Right cardiac atrium (tissue), 5 donors: ENCODE measurements at places on chromosomes 6 and 20. TPM values are rescaled to one million over a fixed set of nuclear protein-coding genes. Genes with fewer than 3 reads are reported as not detected.

- no peak for DNase-seq
Observed at GRCh38 chr20:50743087-50743486, 11.7 kb downstream of the PARD6B start.

GRCh38 chr6:108083349-108083748, 8.8 kb upstream of the OSTM1 start:
- DNase-seq: no peak

DNA sequence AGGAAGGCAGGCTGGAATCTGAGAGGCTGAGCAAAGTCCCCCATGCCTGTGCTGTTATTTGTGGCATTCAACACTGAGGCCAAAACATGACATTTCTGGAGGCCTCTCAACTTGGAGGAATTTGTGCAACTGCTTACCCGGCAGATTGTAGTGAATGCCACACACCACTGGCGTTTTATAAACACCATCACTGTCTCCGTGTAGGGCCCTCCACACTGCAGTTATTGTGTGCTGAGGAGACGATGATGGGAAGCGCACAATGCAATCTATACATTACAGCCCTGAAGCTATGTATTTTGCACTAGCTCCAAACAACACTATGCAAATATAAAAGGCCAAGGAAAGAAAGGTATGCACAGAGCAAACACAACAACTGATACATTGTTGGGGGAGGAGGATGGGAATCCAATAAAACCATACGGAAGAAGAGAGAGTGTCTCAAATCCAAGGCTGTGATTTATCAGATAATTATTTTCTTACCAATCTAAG, 106.5 kb downstream of the SMLR1 start:
- DNase-seq: peak; percentile 29

DNA sequence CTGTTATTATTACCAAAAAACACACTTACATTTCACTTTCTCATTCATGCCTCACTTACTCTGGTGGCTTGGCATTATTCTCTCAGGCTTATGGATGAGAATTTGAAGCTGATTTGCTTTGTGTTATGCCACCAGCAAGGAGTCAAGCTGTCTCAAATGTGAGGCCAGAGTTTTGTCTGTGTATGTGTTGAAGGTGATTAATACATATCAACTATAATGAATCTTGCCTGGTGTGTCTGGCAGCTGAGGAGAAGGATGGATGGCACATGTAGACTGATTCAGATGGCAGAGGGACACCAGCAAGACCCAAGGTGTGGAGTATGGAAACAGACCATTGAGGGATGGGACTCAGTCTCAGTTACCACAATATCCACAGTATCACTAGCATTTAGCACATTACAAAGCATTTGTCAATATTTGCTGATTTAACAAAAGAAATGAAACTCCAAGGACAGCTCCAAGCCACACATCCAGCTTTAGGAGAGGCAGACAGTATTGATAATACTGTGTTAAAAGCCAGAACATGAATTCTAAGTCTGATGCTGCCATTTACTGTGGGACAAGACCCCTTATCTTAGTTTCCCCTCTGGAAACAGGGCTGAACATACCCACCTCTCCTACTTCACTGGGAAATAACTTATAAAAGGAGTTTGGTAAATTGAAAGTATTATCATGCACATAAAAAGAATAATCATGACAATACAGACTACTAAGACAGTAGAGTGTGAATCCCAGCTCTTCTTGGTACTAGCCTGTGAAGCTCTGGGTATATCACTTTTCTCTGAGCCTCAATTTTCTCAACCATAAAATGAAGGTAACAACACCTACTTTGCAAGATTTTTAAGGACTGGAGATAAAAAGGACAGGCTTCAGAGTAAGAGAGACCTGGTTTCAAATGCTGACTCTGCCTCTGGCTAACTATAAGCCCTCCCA, 11.2 kb downstream of the BCL2L1 start:
- DNase-seq: no peak

GRCh38 chr6:140009286-140009685, 634.8 kb upstream of the CITED2 start:
- DNase-seq: no peak

DNA sequence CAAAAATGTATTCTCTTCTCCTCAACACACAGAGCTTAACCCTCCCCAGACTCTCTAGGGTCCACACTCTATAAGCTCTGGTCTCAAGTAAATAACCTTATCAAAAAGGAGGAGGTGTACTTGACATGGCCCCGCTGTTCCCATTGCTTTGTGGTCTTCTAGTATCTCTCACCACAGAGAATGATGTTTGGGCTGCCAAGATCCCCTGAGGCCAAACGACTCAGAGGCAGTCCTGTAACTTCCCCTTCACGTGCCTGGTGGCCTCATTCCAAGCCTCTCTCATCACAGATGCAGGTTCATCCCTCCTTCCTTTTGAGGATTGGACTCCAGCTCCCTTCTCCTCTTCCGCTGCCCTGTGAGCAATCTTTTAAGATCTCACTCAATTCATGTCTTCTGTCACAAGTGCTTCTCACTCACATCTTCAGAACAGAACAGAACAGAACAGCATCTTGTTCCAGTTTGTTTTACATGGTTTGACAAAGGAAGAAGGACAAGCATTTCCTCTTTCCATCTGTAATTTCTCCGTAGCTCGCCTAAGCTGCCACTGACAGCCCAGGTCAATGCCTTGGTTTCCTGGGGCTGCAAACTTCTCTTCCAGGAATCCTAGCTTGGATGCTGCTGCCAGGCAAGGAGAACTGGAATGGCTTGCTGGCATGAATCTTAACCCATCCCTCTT, 541.5 kb downstream of the CD83 start:
- DNase-seq: no peak

- no peak for DNase-seq
Observed at GRCh38 chr6:43444582-43444981, 10.8 kb downstream of the DLK2 start.

DNA sequence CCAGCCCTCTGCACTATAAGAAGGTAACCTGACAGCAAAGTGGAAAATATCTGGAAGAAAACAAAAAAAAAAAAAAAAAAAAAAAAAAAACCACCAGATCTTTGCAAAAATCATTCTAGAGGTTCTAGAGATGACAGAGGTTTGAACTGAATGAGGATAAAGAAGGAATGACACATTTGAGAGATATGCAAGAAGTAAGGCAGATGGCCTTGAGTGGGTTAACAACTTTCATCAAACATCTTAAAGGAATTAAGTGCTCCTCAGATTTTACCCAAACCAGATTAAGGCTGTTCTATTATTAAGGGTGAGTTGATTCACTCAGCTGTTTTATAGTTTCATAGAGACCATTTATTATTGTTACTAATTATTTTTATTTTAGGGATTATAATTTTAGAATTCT, 62.0 kb downstream of the RSPO3 start:
- no peak for DNase-seq

DNA sequence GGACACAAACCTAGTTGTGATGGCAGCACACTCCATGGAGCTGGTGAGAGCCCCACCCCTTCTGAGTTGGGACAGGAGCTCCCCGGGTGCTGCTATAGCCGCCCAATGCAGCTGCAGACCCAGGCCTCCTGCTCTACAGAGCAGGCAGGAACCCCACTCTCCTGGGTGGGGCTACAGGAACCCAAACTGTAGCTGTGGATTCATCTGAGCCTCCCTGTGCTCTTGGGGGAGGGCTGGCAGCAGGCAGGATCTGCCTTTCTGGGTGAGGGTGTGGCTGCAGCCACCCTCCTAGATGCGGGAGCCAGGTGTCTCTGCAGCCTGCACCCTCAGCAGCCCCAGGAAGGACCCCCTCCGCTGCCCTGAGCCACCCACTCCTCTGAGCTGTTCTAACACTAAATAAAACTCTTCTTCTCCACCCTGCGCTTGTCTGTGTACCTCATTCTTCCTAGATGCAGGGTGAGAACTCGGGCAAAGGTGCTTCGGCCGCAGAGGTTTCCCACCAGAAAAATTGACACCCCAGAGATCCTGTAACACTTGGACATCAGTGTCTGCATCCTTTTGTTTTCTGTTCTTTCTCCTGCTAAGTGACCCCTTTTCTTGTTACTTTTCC, 55.2 kb upstream of the KIF13A start:
- no peak for DNase-seq

GRCh38 chr6:4802312-4802935, 26.2 kb downstream of the CDYL start:
- DNase-seq: no peak

DNA sequence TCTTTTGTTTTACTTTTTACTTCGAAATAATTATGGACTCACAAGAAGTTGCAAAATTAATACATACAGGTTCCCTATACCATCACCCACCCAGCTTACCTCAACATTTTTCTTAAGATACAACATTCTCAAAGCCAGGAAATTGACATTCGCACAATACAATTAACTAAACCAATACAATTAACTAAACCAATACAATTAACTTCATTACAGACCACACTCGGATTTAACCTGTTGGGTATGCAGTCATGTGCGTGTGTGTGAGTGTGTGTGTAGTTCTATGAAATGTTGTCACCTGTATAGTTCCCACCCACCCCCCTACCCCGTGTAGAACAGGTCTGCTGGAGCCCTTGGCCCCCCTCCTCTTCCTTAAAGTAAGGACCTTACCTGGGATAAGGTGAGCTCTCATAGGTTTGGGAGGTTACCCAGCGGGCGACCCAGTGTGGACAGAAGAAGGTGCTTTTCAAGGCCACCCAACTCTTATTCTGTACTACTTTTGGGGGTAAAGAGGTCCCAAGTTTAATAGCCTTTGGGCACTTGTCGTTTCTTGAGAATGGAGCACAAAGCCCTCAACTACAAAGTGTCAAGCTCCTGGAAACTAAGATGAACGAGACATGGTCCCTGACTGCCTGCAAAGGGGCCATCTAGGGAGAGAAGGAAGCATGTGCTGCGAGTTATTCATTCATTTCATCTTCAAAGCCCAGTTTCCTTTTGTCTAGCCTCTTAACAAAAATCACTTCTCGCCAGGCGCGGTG, 544 bp upstream of the STK38 start:
- no peak for DNase-seq

DNA sequence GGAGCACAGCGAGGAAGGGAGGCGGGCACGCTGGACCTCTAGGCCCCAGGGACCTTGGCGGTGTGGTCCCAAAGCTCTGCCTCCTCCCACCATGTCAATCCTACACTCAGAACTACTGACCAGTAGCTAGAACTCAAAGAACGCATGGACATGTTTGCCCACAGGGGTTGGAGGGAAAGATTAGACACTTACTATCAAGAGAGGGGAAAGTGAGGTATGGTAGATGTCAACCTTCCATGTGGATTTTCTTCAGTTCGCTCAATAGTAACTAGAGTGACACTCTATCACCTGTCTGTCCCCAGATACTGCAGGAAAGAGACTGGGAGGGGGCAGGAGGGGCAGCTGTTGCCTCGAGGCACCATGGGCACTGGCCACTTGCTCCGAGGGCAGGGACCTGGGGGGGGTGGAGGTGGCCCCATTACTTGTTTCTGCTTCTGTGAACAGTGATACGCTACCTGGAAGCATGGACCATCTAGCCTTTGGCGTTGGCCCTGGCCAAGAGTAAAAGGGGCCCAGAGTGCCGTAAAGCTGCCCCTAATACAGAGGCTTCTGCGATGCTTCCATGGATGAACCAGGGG, 912 bp upstream of the DIDO1 start:
- no peak for DNase-seq

DNA sequence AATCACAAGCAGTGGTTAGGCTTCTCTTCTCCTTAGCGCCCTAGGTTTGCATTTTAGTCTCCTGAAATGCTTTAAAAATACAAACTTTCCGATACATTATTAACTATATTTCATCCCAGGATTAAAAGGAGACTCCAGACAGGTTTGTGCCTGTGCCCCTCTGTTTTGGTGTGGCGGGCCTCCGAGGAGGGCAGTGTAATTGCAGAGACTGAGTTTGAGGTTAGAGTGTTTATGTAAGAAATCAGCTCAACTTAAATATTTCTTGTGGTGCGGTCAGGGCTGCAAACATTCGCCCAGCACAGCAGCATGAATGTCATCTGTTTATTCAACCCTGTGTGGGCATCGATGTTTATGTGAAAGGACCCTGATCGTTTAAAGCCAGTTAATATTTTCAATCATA, 130.4 kb upstream of the AKAP12 start:
- DNase-seq: no peak

DNA sequence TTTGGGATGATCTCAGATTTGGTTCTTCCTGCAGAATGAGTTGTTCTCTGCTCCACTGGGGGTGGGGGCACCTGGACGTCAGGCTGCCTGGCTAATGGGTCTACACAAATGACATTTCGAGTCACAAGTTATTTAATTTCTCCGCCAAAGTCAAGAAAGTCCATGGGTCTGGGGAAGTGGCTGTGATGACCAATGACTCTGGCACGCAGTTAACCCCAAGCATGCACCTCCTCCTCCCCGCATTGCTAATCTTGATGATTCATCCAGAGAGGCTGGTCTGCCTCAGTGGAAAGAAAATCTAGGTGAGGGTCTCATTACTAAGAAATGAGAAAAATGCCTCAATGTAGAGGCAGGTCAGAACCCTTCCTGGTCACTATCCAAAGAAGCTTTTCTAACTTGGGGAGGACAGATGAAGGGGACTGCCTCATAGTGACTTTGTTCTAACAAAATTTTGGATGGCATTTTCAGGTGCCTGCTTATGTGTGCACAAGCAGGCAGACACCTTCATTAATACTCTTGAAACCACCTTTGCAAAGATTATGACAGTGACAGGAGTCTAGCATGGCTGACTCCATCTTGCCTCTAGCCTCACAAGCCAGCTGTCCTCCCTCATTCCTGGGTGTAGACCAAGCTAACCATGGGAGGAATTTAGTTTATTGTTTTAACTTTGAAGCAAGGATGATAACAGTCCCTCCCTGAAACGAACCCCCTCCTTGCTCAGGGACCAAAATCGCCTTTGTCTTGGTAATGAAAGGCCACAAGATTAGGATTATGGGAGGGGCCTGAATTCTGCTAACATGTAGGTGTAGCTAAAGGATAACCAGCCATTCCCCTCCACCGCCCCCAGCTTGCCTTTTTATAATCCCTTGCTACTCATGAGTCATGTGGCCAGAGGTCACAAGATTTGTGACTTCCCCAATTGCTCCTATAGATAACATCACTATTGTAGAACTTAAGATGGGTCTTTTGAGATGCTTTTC, 98.6 kb upstream of the MRPS10 start:
- DNase-seq: no peak

DNA sequence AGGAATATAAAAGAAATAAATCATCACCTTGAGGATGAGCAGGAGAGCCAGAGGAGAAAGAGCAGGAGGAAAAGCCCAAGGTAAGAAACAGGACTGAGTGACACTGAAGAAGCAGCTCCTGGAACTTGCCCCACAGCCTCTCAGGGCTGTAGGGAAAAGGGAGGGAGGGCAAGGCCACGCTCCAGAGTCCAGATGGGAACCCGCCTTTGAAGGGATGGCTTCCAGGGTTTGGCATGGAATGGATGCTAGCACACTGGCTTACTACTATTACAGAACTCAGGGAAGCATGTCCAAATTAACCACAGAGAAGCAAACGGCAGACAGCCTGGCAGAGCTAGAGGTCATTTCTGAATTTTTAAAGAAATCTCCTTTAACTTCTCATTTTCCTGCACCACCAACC, 26.8 kb downstream of the RALGAPA2 start:
- no peak for DNase-seq

Gene TFAP2A
- polyA plus RNA-seq: 0.57 TPM

Gene TCF15
- 7.4 TPM for polyA plus RNA-seq

Gene PROKR2
- not detected for polyA plus RNA-seq

Gene CRISP2
- polyA plus RNA-seq: not detected

Gene EIF2S2
- 37.3 TPM for polyA plus RNA-seq
